ENCODE measurements at places on chromosomes 6 and 20.
A peak's percentile ranks its signal among the peaks of the same experiment; 100 is the strongest.

DNA sequence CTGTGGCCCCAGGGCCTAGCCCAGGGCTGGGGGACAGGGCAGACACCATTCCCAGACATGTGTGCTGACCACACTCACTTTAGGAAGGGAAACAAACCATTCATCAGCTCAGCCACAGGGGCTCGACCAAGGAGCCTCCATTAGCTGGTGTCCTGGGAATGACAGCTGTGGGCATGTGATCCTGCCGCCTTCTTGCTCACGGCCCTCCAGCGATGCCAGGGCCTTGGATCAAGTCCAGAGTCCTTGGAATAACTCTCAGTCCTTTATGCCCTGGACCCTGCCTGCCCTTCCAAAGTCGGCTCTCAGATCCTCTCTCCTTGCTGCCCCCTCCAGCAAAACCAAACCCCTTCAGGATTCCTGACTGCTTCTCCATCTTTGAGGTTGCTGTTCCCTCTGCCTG is 165.0 kb upstream of the RNF24 start:
- DNase-seq = no peak

DNA sequence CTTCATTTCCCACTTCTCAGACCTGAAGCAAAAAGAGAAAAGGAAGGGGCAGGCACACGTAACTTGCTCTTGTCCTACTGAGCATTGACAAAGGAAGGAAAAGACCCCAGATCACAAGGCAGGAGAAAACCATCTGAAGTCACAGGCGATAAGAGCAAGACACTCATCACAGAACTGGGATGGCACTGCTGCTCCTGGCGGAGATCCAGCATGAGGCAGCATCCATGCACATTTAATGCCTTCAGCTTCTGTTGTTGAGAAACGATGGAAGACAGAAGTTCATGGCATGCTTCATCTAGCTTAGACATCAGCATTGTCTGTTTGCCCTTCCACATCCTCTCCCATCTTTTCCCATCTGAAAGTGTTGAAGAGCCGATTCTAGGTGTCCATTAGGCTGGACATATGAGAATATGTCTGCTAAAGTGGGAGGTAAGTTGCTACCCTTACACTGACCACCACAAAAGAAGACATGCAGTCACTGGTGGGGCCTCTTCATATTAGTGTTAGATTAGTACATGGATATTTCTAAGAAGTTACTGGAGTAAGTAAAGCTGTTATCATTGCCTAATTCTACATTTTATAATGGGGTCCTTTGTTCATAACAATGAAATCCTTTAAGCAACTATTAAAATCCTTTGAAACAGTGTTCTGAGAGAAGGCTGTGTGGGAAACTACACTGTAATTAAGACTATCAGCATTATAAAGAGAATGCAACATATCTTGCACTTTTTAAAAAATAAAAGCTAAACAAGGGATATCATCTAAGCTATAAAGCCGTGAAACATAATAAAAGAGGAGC is 618.5 kb downstream of the C6orf118 start:
- no peak for DNase-seq

DNA sequence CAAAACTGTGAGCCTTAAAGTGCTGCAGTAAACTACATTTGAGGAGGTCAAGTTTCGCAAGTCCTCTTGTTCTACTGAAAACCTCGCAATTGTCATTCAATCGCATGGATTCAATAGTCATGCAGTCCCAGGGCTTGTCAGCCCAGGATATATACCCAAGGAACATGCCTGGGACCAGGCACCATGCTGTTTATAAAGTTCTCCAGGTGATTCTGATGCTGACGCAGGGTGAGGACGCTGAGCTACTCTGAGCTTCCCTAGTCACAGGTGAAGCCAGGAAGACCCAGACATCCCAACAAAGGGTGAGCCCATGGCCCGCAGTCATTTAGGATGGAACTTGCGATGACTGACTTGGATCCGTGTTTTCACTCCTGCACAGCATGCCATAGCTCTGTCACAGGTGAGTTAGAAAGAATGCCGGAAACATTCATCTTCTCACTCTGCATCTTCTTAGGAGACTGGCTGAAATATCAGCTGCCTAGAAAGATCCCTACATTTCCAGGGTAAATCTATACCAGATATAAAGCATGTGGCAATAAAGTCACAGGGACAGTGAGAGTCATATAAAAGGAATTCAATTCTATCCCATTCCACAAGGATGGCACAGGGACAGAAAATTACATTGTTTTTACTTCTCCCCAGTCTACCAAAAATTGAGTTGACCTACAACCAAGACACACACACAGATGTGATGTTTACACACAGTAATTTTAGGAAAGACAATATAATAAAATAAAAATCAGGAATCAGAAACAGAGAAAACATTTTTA is 27.0 kb upstream of the SSTR4 start:
- DNase-seq = no peak

DNA sequence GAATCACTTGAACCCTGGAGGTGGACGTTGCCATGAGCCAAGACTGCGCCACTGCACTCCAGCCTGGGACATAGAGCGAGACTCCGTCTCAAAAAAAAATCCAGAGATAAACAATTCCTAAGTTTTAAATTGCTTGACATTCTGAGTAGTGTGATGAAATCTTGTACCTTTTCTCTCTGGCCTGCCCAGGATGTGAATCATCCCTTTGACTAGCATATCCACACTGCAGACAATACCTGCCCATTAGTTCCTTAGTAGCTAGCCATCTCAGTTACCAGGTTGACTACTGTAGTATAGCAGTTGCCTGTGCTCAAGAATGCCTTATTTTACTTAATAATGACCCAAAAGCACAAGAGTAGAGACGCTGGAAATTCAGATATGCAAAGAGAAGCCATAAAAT is 2.8 kb downstream of the ZFP57 start:
- DNase-seq = no peak

DNA sequence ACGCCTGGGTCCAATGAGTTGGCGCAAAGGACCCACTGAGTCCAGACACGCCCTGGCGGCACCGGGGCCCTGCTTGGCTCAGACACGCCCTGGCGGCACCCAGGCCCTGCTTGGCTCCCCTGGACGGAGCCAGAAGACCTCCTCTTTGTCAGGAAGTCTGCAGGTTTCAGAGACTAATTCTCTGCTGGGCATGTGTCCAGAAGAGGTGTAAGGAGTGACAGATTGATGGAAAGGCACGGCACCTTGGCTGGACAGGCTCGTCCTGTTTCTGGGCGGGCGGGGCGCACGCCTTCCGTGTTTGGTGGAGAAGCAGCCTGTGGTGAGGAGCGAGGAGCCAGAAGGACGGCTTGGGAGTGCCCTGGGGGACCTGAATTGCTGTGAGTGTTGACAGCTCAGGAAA is 23.1 kb upstream of the DACT2 start:
- DNase-seq = no peak

GRCh38 chr6:163455552-163455951 is 41.0 kb downstream of the QKI start:
- DNase-seq = no peak

GRCh38 chr20:14951707-14952418 is 614.5 kb upstream of the FLRT3 start:
- DNase-seq = no peak

- no peak for DNase-seq
Measured at GRCh38 chr6:164066335-164066734, 651.8 kb downstream of the QKI start.

- DNase-seq = no peak
Measured at GRCh38 chr20:42461965-42462593, 727.6 kb downstream of the PTPRT start.

- no peak for DNase-seq
Measured at GRCh38 chr20:36849333-36850065, 26.4 kb upstream of the TLDC2 start.

GRCh38 chr20:60052322-60052721 is 94.1 kb downstream of the CDH26 start:
- peak; percentile 50 for DNase-seq

DNA sequence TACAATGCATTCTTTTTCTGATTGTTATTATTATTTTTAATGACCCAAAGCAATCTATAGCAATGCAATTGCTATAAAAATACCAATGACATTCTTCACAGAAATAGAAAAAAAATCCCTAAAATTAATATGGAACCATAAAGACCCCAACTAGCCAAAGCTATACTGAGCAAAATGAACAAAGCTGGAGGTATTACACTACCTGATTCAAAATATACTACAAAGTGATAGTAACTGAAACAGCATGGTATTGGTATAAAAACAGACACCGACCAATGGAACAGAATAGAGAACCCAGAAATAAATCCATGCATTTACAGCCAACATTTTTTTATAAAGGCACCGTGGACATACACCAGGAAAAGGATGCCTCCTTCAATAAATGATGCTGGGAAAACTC is 60.5 kb upstream of the EEF1A1 start:
- DNase-seq = no peak

DNA sequence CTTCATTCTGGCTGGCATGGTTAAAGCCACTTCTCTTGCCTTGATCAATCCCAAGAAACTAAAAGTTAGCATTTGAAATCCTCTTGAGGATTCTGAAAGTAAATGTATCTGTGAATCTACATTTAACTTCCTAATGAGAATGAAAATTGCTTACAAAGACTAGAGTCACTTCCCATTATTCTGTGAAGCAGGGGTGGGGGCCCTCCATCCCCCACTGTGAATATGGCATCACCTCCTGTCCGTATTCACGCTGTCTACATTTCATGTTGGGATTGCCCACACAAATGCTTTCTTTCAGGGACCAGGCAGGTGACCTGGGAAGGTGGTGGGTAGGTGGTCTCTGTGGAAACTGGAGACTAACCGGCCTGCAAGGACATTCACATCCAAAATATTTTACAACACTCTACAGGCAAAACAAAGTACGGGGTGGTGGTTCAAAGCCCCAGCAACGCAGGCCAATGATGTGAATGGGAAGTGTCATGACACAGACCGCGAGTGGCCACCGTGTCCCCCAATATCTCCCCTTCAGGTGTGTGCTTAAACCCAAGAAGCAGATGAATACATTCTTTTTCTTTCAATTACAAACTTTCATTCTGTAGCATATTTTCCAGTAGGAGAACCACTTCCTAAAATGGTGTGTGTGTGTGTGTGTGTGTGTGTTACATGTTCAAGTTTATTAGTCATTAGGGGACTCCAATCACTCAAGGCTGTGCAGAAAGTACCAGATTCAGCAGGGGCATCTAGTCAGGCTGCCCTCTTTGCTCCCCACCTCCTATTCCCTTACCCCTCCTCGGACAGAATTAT is 132.2 kb downstream of the PRND start:
- DNase-seq = no peak

- DNase-seq = no peak
Measured at GRCh38 chr6:52745764-52746201, 17.5 kb downstream of the GSTA2 start.

- no peak for DNase-seq
Measured at GRCh38 chr6:70849348-70850069, 107.4 kb downstream of the B3GAT2 start.

GRCh38 chr6:150301846-150302519 is 66.8 kb upstream of the IYD start:
- DNase-seq = no peak

DNA sequence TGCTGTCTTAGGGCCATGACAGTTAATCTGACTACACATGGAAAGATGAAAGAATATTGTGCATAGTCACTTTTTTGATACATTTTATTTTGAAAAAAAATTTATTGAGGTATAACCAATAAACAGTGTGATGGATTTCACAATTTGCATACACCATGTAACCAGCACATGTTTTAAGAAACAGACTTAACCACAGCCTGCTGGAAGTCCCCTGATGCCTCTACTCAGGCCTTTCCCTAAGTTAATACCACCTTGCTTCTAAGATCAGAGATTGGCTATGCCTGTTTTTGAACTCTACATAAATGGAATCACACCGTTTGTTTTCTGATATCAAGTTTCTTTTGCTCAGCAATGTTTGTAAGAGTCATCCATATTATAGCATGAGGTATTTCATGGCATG is 136.3 kb downstream of the CFAP61 start:
- no peak for DNase-seq

DNA sequence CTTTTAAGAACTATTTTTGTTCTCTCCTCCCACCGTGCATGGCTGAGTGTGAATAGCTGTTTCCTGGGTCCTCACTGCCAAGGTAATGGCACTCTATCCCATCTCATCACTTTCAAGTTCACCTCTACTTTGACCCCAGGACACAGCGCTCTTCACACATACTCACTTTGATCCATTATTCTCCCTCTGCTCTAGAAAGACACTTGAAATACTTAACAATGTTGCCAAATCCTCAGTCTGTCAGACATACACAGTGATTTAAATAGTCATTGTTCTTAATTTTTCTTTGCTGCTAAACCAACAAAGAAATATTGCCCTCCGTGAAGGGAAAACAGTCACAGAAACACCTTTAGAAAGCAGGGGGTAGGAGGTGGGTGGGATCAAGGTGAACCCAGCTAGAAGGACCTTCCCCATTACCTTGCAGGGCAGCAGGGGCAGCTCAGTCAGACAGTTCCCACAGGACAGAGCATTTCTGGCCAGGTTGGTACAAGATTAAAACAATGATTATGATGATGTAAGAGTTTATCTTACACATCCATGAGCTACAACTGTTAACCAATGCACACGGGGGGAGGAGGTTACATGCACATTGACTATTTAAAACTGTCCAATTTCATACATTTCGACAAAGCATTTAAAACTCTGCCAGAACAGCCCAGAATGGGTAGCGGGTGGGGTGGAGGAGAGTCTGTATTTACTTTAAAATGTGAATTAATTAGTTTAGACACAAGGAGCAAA is 2.4 kb downstream of the SLC22A23 start:
- DNase-seq = peak; percentile 38

- DNase-seq = no peak
Measured at GRCh38 chr6:35448191-35448590, 3.9 kb upstream of the FANCE start.

DNA sequence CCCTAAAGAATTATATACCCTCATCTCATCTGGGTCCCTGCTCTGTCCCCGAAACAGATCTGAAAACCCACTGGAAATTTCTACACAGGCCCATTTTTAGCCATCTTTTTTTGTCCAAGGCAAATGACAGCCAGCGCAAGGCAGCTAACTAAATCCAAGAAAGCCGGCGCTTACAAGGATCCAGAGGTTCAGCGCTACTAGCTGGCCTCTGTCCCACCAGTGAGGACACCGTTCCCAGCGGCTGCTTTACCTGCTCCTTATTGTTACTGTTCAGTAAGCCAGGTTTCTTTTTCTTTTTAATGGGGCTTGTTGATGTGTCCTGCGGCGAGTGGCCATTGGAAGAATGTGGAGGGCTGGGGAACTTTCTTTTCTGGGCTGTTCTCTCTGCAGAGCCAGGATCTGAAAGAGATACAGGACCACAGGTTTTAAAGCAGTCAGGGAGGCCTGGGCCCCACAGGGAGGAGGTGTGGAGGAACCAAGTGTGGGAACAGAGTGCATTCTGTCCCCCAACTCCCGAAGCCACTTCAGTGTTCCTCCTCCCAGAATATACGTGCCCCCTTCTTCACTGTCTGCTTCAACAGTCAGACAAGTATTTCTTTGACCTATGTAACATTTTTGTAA is 46.6 kb downstream of the ZMYND8 start:
- no peak for DNase-seq

DNA sequence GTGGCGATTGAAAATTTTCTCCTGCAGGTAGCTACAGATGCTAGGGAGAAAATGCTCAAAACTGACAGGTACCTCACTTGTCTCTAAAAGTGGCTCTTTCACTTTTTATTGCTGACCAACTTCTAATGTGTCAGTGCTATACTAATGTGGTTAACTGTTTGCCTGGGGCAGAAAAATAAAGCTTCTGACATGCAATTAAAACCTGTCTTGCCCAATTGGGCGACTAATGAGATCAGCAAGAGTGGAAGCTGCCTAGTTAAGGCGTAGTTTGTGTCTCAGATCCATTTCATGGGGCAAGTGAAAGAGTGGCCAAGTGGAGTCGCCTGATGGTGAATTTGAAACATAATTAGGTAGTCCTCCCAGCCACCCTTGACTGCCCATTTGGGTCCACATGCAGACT is 193.3 kb downstream of the TSHZ2 start:
- DNase-seq = no peak

- DNase-seq = no peak
Measured at GRCh38 chr6:137159912-137160311, 13.5 kb downstream of the IL22RA2 start.

Measured in hematopoietic multipotent progenitor cell treated with erythropoietin and hydrocortisone succinate and interleukin-3 and kit ligand, for 4 days (in vitro differentiated cells).